Cerebellar nuclear complex (tissue), 1 donor: ENCODE measurements at places on chromosomes 4 and X.

DNA sequence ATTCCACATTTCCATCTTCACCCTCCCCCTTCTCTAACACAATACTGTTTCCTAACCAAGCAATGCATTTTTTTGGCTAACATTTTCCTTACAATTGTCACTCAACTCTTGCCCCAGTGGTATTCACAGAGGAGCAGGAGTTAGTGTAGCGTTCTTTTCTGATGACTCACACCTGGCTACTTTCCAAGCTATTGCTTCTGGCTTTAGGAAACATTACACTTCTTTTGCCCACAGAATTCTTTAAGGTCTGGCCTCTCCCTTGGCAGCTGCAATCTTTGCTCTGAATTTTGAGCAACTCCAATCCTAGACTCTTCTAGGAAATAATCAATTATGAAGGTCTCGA lies 27.5 kb upstream of the PDGFC start:
- no peak for DNase-seq

GRCh38 chr4:106369456-106370060 lies 980 bp upstream of the GIMD1 start:
- DNase-seq = no peak

DNA sequence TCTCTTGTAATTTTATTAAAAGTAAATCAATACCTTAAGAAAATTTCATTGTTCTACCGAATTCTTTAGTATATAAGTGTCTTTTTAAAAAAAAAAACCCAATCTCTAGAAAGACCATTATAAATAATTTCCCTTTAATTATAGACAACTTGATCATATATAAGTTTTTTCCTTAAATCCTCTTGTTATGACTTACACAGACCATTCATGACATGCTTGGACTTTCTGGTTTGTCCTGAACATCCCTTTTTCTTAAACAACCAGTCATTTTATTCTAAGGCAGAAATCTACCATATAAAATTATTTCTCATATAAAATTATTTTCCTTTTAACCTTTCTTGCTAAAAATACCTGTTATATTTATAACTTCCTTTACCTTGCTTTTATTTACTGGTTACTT lies 15.4 kb upstream of the FHDC1 start:
- DNase-seq = no peak

- no peak for DNase-seq
Measured at GRCh38 chr4:61527888-61528287, 327.8 kb downstream of the ADGRL3 start.

DNA sequence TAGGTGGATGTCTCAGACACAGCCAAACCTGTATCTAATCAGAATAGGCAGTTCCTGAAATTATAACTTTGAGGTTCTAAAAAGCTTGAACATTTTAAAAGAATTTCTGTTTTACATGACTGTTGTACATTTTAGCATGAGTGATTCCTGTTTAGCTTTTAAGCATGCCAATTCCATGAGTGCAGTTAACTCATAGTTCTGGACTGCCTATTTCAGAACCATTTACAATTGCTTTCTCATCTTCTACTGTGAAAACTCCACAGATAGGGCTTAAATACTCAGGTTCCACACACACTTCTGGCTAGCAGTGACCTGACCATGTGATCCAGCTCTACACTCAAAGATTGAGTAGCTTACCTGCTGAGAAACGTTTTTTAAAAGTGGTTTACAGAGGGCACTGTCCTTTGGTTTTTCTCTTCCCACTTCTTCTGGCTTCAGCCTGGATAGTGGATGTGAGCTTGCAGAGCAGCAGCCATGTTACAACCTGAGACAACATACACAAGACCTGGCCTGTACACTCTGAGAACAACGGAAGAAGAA lies 280.8 kb downstream of the ANKRD50 start:
- DNase-seq = no peak

GRCh38 chrX:130173190-130173895 lies 1.6 kb downstream of the RAB33A start:
- no peak for DNase-seq

DNA sequence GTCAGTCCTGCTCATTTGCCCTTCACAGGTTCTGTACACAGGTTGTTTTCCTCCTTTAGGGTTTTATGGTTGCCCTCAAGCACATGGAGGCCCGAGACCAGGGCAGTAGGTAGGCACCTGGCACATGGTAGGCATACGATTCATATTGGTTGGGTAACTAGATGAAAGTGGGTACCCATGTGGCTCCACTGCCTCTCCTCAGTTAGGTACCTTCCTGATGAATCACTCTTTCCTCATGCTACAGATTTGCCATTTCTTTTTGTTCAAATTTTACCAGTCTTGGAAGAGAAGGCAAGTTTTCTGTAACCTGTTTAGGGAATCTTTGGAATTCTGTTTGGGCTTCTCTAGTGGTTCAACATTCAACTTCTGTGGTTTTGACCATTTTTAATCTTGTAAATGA lies 121.3 kb downstream of the FHIP1A start:
- no peak for DNase-seq

GRCh38 chrX:136549226-136549625 lies 17.2 kb downstream of the VGLL1 start:
- no peak for DNase-seq

DNA sequence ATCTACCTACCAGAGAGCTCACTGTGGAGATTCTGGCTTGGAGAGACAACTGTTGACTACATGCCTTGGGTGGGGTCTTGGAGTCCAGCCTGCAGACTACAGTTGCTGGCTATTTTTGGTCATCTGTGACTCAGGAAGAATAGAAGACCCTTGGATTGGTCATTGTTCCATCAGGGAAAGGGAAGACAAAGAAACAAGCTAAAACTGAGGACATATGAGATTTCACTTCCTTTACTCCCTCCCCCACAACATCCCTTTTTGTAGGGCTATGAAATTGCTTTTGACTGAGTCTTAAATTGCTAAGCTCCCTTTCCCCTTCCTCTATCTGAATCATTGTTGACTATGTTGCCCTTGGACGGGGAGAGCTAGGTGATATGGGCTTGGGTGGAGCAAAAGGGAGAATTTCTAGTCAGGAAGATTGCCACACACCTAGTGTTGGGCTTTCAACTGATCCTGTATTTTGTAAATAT lies 11.7 kb downstream of the MSN start:
- no peak for DNase-seq
